ENCODE measurements at places on chromosomes 7 and 10.

DNA sequence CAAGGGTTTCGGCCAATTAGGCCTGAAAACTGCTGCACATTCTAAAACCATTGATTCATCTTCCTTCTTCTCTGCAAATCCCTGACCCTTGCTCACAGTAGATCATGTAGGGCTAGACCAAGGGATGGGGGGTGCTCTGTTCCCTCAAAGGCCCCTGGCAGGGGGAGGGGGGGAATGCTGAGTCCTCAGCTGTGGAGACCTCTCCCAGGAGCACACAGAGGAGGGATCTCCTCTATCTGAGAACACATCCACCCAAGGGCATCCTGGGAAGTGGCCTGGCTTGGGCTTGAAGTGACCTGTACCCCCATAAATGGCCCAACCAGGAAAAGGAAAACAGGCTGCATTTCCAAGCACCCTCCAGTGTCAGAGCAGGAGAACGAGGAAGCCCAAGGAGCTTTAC, 1.0 kb upstream of the CDHR1 start:
- DNase-seq = no peak

GRCh38 chr10:24206334-24206733, 2.6 kb upstream of the KIAA1217 start:
- DNase-seq = no peak

DNA sequence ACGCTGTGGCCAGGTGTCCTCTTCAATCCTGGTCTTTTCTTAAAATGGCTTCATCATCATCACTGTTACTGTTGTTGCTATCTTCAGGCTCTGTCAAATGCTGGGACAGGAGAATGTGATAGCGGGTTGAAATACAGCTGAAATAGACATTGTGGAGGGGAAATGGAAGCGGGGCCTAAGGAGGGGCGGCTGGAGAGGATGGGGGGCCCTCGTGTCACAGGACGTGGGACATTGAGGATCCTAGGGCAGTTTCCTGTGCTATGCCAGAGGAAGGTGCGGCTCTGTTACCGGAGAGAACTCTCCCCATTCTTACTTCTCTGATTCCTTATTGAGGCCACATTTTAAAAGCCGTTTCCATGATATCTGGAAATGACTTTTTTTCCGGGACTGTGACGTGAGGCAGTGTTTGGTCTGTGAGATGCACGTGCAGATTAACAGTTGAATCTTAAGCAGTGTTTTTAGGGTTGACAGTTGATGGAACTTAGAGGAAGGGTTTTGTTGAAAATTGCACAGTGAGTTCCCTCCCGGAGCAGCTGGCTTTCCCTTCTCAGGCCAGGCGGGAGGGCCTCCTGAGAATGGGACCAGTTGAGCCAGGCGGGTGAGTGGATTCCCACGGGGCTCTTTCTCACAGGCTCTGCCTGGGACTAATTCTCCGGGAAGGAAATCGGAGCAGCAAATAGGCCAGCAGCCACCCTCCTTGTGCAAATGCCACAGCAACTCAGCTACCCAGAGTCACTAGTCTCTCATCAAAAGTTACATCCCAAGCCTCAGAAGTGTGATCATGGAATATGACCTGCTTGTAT, 125.2 kb downstream of the TACC2 start:
- DNase-seq = no peak

DNA sequence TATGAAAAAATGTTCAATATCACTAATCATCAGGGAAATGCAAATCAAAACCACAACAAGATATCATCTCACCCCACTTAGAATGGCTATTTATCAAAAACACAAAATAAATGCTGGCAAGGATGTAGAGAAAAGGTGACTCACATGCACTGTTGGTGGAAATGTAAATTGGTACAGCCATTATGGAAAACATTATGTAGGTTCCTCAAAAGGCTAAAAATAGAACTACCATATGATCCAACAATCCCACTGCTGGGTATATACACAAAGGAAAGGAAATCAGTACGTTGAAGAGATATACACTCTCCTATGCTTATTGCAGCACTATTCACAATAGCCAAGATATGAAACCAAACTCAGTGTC, 50.2 kb downstream of the CDK1 start:
- no peak for DNase-seq

DNA sequence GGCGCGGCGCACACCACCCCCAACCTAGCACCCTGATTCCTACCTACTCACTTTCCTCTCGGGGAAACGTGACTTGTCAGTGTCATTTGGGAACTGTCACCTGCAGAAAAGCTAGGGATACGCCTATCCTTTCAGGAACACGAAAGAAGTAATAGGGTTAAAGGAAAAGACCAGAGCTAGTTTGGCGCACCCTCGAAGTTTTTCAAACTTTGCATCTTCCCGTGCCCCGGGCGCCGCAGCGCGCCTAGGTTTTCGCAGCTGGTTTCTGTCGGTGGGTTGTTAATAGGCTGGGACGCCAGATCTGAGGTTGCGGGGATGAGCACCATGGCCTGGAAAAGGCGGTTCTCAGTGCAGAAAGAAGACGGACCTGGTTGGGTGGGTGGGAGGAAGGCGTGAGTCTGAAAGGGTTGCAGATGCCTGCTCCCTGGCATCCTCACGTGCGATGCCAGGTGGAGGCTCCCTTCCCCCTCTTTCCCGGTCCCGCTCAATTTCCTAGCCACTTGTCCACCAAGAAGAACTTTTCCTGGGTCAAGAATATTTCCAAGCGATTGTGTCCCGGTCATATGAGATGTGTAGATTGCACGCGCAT, 568 bp upstream of the MEOX2 start:
- no peak for DNase-seq

GRCh38 chr7:128347647-128348097, 4.0 kb upstream of the RBM28 start:
- DNase-seq = no peak

DNA sequence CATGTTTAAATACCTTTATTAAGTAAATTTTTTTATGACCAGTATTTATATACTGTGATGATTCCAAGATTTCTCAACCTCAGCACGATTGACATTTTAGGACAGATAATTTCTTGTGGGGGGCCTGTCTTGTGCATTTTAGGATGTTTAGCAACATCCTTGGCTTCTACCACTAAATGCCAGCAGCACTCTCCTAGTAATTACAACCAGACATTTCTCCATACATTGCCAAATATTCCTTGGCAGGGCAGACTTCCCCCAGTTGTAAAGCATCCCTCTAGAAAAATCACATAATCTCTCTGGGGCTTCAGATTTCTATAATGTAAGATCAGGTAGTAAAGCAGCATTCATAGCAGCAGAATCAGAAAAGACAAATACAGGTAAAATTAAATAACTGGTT, 7.8 kb upstream of the LIPM start:
- no peak for DNase-seq

DNA sequence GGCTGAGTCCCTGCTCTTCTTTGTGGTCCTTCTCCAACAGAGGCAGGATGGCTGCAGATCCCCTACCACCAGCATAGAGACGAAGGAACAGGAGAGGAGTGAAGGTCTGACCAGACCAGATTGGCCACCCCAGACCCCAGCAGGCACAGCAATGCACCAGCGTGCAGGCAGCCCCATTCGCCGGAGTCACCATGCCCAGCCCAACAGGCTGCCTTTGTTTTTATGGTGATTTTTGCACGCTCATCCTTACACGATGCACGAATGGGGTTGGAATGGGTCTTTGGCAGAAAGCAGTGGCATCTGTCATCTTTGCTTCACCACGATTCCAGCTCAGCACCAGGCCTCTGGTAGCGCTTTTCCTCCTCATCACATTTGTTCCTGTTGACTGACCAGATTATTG, 427.6 kb downstream of the INHBA start:
- DNase-seq = no peak

- DNase-seq = no peak
Measured at GRCh38 chr10:110051487-110051886, 43.7 kb downstream of the ADD3 start.

DNA sequence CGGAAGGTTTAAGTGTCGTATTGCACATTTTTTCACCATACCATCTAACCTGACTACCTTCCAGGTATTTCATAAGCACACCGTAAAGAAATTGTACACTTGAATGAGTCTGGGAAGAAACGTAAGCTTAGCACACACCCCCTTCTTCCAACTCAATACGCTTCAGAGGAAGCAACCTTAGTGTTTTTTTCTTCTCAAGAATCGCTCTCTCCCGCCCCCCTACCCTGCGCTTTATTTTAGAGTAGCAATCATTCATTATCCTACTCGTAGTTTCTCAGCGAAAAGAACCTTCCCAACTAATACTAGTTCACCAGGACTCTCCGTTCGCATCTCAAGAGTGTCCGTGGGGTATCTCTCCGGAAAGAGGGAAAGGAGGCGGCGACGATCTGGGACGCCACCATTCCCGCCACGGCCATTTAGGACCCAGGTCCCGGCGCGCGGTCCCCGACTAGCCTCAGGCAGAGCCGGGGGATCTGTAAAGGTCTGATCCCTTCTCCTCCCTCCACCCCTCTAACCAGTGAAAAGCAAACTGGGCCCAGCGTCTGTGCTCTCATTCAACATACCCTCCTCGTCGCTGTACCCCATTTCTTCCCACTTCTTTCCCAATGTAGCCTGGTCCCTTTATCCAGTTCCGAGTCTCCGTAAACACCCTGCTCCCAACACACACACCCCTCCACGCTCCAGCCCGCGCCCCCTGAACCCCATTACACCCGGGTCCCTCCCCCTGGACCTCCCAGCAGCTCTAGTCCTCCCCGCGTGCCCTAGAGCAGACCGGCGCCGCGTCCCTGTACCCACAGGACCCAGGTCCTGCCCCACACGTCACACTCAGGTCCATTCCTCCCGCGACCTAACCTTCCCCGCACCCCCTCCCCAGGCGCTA, 16.0 kb downstream of the MYOZ1 start:
- peak; percentile 34 for DNase-seq
